Cortex of kidney (tissue), 1 donor: ENCODE measurements at places on chromosomes 6 and 20.
A peak's percentile ranks its signal among the peaks of the same experiment; 100 is the strongest.

DNA sequence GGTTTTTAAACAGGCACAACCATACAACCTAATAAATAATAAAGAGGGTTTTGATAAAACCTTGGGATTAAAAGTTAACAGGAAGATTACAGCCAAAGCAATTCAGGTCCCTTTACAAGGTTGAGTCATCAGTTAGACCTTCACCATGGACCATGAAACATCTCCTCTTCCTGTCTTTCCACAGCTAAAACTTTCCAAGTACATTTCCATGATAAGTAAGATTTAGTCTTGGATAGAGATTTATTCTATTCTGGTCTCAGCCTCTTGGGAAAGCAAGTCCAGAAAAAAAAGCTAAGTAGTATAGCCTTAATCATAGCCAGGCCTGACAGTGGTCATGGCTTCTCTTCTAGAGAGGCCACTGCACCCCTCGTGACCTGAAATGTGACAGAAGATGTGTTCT lies 2.9 kb upstream of the PRSS35 start:
- no peak for DNase-seq

GRCh38 chr20:11445891-11446290 lies 471.8 kb upstream of the BTBD3 start:
- no peak for DNase-seq

DNA sequence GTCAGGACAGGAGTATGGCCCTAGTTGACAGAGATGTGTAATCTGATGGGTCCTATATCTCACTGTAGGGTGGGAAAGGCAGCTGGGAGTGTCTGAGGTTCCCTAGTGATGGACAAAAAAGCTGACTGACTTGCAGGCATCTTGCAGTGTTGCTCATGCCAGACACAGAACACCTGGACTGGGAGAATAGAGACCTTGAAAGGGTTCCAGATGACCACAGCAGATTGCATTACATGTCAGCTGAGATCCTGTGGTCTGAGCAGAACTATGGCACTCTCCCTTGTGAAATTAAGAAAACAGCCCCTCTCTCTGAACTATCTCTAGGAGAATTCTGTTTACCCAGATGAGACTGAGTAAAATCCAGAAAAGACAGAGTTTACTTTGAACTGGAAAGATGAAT lies 212.6 kb upstream of the MAN1A1 start:
- no peak for DNase-seq

GRCh38 chr6:25320459-25320858 lies 41.3 kb downstream of the CARMIL1 start:
- no peak for DNase-seq

DNA sequence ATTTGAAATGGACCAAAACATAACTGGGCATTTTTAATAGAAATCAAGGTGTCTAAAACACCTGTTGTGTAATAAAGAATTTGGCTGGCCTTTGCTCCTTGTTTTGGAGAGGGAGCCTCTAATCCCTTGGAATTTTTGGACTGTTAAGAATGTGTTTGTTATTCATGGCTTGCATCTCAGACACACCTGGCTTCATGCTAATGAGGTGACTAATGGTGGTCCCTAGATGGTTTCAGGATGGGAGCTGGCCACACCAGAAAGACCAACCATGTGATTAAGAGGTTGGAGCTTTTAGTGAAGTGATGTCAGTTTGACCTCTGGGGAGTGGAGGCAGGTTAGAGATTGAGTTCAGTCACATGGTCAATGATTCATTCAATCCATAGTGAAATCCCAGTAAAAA lies 328.4 kb downstream of the DHX35 start:
- DNase-seq: no peak

DNA sequence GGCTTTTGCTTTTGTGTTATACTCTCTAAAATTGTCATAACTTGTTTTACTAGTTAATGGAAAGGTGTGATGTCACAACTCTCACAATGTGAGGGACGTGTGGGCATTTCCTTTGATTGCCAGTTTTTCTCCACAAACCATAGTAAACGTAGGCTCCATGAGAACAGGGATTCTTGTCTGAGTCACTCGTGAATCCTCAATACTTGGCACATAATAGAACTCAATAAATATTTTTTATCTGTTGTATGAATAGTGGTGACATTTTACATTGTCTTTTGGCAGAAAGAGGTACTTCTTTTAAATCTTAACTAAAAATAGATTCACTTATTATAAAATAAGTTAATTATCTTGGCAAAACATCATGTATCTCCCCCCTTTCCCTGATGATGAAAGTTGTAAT lies 69.0 kb upstream of the CNKSR3 start:
- no peak for DNase-seq

- DNase-seq: no peak
These were observed 5.9 kb downstream of the FOXA2 start for GRCh38 chr20:22578221-22579118.

- DNase-seq: no peak
These were observed 998.0 kb upstream of the GJE1 start for GRCh38 chr6:141134723-141135122.

- no peak for DNase-seq
These were observed 29.9 kb upstream of the TRIM27 start for GRCh38 chr6:28953585-28954258.

DNA sequence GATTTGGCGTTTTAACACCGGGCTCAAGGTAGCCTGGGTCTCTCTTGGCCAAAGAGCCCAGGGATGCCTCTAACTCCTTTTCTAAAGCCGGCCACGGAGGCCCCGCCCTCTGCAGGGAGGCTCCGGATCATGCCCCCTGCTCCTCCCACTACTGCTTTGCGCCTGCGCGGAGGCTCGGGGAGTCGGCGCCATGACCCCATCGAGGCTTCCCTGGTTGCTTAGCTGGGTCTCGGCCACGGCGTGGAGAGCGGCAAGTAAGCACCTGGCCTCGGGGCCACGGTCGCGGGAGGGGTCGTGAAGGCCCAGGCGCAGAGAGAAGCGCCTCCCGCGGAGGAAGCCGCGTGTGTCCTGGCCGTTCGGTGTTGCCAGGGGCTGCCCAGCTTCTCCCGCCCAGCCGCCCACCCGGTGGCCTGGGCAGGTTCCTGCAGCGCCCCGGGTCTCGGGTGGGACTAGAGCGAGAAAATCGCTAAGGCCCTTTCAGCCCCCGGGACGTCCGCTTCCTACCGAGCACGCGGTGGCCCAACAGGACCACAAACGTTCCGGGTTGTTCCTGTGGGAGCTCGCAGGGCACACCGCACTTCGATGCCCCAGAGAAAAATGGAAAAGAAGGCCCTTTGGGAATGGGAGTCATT lies at the start of gene SDHAF4:
Gene SDHAF4, plus strand, starts transcription at position 180 of the 632 bp plus-strand sequence. Its CDS starts 11 bp downstream, at position 191.
- DNase-seq: peak; percentile 66

- no peak for DNase-seq
These were observed 362.6 kb downstream of the EPM2A start for GRCh38 chr6:145372671-145373151.

DNA sequence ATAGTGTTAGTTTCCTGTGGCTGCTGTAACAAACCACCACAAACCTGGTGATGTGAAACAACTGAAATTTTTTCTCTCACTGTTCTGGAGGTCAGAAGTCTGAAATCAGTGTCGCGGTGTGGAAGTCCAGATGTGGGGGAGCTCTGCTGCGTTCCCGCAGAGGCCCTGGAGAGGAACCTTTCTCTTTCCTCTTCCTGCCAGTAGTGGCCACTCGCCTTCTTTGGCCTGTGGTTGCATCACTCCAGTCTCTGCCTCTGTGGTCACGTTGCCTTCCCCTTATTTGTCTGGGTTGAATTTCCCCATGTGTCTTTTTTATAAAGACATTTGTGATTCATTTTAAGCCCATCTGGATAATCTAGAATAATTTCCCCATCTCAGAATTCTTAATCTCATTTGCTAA lies 295.5 kb upstream of the FLRT3 start:
- no peak for DNase-seq
